ENCODE measurements at places on chromosomes 1 and 21. TPM values are rescaled to one million over a fixed set of nuclear protein-coding genes. Genes with fewer than 3 reads are reported as not detected.
A peak's percentile ranks its signal among the peaks of the same experiment; 100 is the strongest.

GRCh38 chr1:62732331-62732730, 44.1 kb upstream of the DOCK7 start:
- no peak for DNase-seq

- DNase-seq, result no peak
These were observed 33.0 kb downstream of the PIK3C2B start for GRCh38 chr1:204461331-204462228.

DNA sequence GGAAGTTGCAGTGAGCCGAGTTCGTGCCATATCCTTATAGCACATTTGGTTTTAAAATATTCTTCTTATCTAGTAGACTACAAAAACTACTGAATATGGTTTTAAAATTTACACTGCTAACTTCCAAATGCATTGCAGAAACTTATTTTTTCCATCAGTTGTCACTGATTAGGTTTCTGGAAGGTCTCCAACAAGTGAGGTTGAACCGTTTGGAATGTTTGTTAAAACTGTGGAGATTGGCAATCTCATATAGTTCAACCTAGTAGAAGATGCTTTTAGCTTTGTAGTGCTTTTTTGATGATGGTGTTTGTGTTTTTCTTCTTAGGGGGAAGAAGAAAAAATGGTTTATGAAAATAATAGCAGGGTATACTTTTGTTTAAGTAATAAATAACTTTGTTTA, 12.9 kb downstream of the CENPF start:
- DNase-seq, result no peak

DNA sequence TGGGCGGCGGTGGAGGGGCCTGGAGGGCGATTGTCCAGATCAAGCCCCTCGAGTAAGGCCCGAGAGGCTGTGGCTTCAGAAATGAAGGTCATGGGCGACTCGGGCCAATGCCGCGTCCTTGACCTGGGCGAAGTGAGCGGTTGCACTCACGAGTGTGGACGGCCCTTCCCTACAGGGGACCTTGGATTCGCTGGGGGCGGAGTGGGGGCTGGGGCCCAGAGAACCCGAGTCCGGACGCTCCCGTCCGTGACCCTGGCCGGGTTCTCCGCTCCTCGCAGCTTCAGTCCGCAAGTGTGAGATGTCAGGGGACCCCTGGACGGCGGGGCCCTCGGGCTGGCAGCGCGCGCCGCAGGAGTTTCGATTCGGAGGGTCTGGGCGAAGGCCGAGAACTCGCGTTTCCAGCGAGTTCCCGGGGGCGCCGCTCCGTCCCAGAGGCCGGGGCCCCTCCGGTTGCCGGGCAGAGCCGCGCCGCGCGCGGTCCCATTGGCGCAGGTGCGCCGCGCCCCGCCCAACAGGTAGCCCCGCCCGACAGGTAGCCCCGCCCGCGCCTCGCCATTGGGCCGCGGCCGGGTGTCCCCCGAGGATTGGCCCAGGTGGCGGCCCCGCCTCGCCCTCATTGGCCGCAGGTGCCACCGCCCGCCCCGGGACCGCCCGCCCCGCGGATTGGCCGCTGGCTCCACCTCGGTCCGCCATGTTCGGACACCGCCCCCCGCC, at the start of gene PRKCZ:
TSS of gene PRKCZ (plus strand) at position 694 of the 714 bp plus-strand sequence. CDS start 220 bp downstream, outside the sequence.
- DNase-seq, result peak; percentile 93

- no peak for DNase-seq
These were observed 3.9 kb downstream of the TMPRSS2 start for GRCh38 chr21:41504030-41504429.

DNA sequence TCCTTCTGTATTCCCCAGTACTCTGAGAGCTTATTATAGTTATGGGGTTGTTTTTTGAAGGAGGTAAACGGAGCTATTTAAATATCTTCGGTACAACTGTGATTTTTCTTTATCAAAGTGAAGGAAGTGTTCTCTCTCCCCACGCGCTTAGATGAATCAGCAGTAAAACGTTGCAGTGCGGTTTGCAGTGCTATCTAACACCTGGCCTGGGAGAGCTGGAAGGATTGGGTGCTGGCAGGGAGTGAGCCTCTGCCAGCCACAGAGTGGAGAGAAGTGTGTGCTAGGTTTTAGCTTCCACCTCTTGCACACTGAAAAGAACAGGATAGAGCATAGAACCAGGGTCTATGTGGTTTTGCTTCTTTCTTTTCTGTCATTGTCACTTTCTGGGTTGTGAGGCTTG, 165.9 kb downstream of the SDCCAG8 start:
- no peak for DNase-seq

- no peak for DNase-seq
These were observed 232.9 kb upstream of the RUNX1 start for GRCh38 chr21:35281956-35282355.

DNA sequence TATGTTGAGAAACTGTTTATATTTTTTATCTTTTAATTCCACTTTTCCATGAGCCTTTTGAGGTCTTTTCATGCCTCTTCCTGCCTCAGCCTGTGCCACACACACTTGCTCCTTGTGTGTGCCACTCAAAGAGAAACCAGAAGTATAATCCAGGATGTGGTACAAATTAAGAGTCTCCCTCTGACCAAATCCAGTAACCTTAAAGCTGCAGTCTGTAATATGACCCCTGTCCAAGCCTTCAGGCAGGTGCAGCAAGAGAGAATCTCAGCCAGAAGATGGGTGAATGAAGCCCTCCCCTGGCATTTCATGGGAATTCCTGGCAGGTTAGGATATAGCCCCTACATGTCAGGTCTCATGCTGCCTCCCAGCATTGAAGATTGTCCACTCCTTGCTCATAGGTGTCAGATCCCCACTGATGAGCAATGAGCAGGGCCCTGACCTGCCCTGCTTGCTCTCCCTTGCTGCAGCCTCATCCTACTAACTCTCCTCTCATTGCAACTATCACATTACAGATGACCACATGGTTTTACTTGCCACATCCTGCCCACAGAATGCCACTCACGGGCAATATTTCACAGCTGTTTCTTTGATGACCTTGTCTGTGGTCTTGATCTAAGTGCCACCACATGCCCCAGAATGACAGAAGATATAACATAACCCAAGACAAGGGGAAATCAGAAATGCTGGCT, 169.3 kb downstream of the SEC16B start:
- DNase-seq, result no peak

DNA sequence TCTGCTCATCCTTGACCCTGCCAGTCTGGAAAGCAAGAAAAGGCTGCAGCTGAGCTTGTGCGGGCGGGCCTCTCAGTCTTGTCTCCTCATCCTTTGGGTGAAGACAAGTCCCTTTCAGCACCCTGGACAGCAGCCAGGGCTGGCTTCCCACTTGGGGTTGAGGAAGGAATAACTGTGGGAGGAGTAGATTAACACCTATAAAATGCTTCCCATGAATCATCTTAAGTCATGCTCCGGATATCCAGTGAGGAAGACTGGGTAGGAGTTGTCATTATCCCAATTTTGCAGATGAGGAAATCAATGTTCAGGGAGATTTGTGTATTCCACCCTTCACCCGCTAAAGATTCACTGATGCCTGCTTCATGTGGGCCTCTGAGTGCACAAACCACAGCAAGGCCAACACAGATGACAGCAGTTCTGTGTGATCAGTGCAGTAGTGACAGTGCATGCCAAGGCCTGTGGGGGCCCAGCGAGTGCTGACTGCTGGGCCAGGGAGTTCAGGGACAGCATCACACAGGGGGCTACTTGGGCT, 20.1 kb upstream of the COL16A1 start:
- DNase-seq, result no peak

DNA sequence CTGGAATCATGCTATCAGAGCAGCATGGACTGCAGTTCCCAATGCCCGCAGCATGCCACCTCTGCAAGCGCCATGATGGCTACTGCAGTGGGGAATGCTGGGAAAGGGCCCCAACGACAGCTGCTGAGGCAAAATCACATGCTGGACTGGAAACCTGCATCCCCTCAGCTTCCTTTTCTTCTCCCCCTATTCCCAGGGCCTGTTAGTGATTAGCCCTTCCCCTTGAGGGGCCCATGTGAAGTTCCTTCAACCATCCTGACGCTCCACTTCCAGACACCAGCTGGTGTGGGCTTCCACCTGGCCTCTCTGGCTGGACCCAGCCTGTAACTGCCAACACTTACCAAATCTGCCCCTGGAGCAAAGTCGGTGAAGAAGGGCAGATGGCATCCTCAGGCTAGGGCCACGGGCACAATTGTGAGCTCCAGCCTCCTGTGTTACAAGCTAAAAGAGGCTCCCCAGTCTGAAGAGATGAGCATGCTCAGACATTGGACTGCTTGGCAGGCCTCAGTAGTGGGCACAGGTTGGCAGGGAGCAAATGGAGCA, 22.1 kb upstream of the SDC3 start:
- DNase-seq, result peak; percentile 86

GRCh38 chr1:22259551-22260282, 116.8 kb upstream of the WNT4 start:
- DNase-seq, result no peak

- no peak for DNase-seq
These were observed 165.7 kb downstream of the NCAM2 start for GRCh38 chr21:21163904-21164303.

DNA sequence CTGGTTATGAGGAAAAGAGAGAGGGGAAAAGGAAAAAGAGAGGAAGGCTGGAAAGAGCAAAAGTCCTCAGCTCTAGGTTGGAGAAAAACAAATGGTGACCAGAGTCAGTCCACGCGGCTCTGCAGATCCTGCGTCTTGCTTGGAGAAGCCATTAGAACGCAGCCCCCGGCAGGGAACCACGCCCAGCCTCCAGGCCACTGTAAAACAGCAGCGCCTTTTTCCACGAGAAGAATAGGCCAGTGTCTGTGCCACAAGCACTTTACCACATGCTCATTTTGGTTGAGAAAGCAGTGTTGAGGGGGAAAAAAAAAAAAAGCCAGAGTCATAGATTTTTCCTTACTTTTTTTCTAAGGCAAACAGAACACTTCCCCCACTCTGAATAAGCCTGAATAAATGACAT, 846.9 kb upstream of the ADAMTS5 start:
- no peak for DNase-seq

- DNase-seq, result no peak
These were observed 3.1 kb downstream of the RNF207 start for GRCh38 chr1:6208723-6209660.

DNA sequence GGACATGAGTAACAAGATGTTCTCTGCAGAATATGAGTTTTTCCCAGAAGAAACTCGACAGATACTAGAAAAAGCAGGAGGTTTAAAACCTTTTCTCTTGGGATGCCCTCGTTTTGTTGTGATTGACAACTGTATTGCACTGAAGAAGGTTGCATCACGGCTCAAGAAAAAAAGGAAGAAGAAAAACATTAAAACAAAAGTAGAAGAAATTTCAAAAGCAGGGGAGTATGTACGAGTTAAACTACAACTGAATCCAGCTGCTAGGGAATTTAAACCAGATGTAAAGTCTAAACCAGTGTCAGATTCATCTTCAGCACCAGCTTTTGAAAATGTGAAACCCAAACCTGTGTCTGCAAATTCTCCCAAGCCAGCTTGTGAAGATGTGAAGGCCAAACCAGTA, 92.5 kb downstream of the TTC3 start:
- no peak for DNase-seq

- no peak for DNase-seq
These were observed 38.3 kb downstream of the IFI44 start for GRCh38 chr1:78687914-78688313.

DNA sequence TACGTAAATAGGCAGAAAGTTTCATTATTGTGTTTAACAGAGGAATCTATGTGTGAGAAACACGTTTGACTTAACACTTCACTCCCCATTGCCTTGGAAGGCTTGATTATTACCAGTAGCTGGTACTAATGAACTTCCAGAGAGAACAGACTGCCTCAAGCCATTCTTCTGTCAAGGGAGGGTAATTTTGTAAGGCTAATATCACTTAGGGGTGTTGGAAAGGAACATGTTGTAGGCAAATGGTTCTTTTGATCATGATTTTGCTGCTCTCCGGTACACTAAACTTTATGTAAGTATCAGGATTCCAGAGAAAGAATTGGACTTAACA, 1.8 kb downstream of the LAMC1 start:
- DNase-seq, result no peak

DNA sequence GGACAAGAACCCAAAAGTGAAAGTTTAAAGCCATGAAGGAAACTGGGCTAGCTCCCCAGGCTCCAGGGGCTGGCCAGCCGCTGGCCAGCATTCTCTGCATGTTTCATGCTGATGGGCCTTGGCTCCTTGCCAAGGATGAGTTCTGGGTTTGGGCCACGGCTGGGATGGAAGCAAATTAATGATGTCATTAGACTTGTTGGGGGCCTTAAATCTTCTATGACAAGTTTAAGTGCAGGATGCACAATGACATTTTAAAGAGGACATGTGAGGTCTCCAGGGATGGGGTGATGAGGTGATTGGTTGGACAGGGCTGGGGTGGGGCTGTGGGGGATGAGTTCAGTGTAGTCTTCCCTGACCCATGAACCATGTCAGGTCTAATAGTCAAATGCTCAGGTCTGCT, 199.6 kb downstream of the TRABD2B start:
- no peak for DNase-seq

- DNase-seq, result no peak
These were observed 157.6 kb downstream of the VAV3 start for GRCh38 chr1:107807405-107807804.

DNA sequence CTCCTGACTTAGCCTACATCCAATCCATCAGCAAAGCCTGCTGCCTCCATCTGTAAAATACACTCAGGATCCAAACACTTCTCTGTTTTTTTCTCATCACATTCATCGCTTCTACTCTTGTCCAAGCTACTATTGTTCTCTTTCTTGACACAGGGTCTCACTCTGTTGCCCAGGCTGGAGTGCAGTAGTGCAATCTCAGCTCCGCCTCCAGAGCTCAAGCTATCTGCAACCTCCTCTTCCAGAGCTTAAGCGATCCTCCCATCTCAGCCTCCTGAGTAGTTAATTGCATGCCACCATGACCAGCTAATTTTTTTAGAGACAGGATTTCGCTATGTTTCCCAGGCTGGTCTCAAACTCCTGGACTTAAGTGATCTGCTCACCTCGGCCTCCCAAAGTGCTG, 44.3 kb upstream of the H6PD start:
- no peak for DNase-seq

GRCh38 chr1:30123896-30124295, 599.5 kb downstream of the MATN1 start:
- DNase-seq, result no peak

Gene RNU1-1
- total RNA-seq, result 6,165 TPM

Gene SERPINC1
- not detected for total RNA-seq

Gene SPRR2B
- not detected for total RNA-seq

Gene ETS2
- 110 TPM for total RNA-seq

Gene SLC5A9
- 1.0 TPM for total RNA-seq

Gene OR2L3
- total RNA-seq, result not detected

Gene CRB1
- total RNA-seq, result 0.48 TPM

Gene IGSF3
- total RNA-seq, result 0.84 TPM

Gene HOOK1
- total RNA-seq, result not detected

All from mesenteric fat pad (tissue), 1 donor.